RPMI7951 (cell line): ENCODE measurements at places on chromosomes 16 and 17. TPM values are rescaled to one million over a fixed set of nuclear protein-coding genes. Genes with fewer than 3 reads are reported as not detected.

DNA sequence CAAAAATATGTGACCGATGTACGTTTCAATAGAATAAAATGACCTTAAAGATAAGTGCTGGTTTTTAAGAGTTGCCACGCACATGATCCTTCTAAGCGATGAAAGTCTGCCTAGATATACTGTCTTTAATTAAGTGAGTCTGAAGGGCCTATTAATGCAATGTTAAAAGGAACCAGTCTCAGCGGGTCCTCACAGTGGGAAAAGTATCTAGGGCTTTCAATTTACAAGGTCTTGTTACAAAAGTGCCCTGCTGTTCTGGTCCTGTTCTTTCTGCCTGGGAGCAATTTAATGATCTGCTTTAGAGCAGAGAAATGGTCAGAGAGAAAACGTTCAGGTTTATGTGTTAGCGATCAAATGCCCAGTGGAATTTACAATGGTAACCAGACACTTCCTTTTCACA is 864.0 kb downstream of the KCNJ2 start:
- DNase-seq, result no peak

GRCh38 chr17:59829217-59830006 is 63.3 kb downstream of the TUBD1 start:
- peak; percentile 99 for DNase-seq

GRCh38 chr17:49497148-49498028 is 2.3 kb downstream of the NGFR start:
- DNase-seq, result peak; percentile 30

DNA sequence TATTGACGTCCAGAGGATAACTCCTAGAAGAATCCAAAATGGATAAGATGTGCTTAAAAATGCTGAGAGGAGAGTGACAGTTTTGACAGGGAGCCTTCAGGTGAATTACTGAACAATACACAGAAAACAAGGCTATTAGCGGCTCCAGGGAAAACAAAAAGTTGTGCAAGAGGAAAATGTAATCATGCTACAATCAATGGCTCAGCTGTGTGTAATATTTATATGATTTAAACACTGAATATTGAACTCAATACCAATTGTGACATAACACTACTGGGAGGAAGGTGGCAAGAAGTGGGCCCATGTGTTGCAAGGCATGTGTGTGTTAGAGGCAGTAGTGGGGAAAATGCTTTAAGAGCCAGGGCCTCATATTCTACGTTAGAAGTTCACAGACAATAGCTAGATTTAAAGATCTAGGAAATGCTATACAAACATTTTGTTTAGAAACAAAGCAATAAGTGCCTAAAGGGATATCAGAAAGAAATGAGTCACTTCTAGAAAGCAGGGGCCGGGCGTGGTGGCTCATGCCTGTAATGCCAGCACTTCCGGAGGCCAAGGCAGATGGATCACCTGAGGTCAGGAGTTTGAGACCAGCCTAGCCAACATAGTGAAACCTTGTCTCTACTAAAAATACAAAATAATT is 253.2 kb upstream of the IRX5 start:
- peak; percentile 13 for DNase-seq

DNA sequence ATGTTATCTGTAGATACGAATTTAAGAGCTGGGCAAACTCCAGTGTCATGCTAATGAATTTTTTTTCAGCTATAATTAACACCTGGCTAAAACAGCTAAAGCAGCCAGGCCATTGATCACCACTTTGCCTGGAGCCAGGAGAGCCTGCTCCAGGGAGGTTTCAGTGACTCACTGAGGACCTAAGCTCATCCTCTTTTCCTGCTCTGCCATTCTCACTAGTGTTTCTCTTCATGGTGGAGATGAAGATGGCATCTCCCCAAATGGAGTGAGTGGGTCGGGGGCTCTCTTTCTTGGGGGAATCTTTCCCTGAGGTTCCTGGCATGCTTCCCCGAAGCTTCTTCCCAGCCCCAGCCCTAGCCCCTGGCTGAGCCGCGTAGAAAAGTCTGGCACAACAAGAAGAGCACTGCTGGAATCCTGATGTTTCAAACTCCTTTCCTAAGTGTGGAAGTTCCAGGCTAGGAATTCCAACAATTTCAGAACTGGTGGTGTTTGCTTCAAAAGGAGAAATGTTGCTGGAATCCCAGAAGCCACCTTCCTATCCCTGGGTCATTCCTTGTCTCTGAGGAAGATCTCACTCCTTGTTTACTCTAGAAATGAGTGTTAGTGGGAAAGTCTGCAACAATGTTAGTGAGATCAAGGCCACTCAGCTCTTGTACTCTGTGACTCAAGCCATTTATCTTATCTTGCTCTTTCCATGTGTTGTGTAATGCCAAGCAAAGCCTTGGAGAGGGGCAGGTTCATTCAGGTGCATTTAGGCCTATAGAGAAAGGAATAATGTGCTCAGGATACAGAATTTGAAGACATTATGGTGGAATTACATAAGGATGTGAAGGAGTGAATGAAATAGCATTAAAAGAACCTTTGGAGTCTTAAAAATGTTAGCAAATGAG is 26.0 kb upstream of the B4GALNT2 start:
- peak; percentile 34 for DNase-seq

The OR1F1 gene
- 0.36 TPM in 1 of 2 replicates, not detected in the other for total RNA-seq

- DNase-seq, result no peak
Measured at GRCh38 chr16:26111900-26112299, 420.1 kb downstream of the HS3ST4 start.

The ALOX12 gene
- not detected in 2 replicates for total RNA-seq

GRCh38 chr16:8964462-8964861 is 756 bp upstream of the USP7 start:
- no peak for DNase-seq

The KRTAP2-1 gene
- 0.48 TPM in 1 of 2 replicates, not detected in the other for total RNA-seq
